ENCODE measurements at places on chromosomes 7 and 10.

- DNase-seq = no peak
These were observed 25.5 kb upstream of the VPS41 start for GRCh38 chr7:38934536-38934935.

DNA sequence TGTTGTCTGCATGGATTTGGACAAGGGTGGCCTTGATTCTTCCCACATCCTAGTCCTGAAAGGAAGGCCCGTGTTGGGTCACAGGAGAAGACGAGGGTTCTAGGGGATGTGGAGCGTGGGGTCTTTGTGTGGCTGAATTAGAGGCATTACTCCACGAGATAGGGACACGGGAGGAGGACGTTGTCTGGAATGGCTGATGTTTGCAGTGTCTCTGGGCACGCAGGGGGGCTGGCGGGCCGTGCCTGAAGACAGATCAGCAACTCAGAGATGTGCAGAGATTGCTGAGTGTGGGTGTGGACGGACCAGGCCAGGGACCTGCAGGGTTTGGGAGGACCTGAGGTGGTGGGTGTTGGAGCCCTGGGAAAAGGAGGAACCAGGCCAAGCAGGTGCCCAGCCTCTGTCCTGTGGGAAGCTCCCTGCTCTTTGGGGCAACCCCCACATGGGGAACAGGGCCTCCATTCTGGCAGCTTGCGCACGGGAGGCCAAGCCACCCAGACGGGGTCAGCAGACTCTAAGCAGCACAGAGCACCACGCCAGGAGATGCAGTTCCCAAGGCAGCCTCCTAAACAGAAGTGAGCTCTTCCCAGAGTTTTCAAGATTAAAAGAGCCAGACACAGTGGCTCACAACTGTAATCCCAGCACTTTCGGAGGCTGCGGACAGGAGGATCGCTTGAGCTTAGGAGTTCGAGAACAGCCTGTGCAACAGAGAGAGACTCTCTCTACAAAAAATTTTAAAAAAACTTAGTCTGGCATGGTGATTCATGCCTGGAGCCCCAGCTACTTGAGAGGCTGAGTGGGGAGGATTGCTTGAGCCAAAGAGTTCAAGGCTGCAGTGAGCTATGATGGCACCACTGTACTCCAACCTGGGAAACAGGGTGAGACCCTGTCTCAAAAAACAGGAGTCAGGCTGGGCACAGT is 71.0 kb upstream of the GTF2I start:
- DNase-seq = no peak

- no peak for DNase-seq
These were observed 117.3 kb downstream of the BMPER start for GRCh38 chr7:34022626-34023025.

- DNase-seq = no peak
These were observed 60.4 kb upstream of the KCNIP2 start for GRCh38 chr10:101903827-101904550.

DNA sequence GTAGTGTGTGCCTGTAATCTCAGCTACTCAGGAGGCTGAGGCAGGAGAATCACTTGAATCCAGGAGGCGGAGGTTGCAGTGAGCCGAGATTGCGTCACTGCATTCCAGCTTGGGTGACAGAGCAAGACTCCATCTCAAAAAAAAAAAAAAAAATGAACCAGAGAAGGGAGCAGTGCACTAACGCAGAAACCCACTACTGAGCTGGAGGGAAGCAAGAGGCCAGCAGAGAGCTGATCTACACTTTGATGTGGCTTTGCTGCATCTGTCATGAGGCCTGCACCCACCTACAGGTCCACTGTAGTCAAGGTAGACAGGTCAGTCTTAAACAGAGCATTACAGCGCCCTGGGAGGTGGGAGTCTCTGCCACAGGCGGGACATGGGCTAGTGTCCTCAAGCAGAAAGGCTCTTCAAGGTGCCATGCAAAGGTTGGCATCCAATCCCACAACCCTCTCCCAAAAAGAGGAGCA is 30.0 kb downstream of the MAT1A start:
- no peak for DNase-seq

GRCh38 chr7:26103596-26103995 is 48.4 kb upstream of the NFE2L3 start:
- no peak for DNase-seq

DNA sequence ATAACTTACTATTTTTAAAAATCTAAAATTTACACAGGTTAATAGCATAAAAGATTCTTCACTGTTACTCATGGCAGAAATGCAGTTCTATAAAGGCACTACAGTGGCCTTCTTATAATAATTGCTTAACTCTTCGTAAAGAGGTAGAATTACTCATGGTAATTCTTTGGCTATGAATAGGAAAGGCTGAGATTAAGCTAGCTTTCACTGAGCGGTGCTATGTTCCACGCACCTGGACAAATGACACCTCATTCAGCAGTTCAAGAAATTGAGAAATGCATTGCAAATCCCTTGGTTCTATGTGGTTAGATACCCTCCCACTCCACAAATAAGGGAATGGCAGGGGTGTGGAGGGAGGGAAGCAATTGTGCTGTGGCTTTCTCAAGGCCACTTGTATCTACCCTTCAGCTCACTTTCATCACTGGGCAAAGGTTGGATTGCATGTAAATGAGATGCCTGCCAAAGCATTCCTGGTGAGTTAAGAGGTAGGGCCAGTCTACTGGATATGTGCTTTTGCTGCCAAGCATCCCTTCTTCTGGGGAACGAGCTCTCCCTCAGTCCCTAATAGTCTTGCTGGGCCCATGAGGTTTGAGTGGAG is 210.9 kb downstream of the TEX36 start:
- no peak for DNase-seq

- no peak for DNase-seq
These were observed 676 bp upstream of the HTR7 start for GRCh38 chr10:90858461-90858968.

DNA sequence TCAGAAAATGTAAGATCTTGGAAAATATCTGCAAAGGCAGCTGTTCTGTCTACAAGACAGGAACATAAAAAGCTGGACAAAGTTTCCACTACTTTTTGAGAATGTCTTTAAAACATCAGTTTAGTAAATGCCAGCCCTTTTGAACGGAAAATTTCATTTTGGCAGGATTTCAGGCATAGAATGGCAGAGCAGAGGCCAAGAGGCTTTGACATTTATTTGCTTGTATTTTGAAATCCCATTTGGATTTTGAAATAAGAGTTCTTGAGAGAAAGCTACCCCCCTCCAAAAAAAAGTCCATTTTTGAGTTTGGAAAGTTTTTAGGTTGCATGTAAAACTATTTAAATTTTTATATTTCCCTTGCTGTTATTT is 3.1 kb upstream of the ETV1 start:
- no peak for DNase-seq

GRCh38 chr10:12834116-12834665 is 167.3 kb downstream of the CCDC3 start:
- no peak for DNase-seq

GRCh38 chr10:23202779-23203178 is 10.7 kb downstream of the PTF1A start:
- no peak for DNase-seq

- DNase-seq = no peak
These were observed 15.5 kb upstream of the STEAP4 start for GRCh38 chr7:88322151-88322550.

DNA sequence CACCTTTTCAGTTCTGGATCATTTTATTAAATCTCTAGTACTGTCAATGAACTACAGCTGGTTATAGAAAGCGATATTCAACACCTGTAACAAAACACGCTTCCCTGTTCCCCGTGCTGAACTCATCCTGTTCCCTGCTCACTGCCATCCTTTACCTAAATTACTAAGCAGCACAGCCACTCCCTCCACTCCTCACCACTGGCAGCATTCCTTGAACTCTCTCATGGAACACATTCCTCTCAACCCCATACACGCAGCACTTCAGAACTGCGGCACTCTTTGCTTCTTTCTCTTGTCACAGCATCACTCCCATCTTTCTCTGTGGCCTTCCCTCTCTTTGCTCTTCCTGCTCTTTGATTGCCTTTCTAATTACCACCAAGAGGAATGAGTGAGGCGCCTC is 27.4 kb downstream of the RELN start:
- no peak for DNase-seq

DNA sequence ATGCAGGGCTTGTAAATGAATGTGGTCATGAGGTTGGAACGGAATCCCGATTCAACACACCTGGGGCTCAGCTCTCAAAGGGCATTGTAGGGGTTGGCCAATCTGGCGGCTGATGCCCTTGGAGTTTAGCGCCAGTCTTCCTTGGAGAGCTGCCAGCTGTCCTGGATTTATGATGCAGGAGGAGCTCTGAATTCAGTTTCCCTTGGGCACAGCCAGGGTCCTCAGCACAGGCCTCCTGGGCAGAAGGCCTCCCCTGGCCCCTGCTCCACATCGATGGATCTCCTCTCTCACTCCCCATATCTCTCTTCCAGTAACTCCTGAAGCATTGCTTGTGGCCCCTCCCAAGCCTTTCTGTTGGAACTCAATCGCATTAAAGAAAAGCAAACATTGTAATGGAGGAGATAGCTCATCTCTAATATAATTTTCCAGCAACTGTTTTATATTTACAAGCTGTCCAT is 985 bp upstream of the CYTH3 start:
- DNase-seq = peak; percentile 40

GRCh38 chr7:131501422-131501821 is 55.0 kb downstream of the PODXL start:
- DNase-seq = no peak

DNA sequence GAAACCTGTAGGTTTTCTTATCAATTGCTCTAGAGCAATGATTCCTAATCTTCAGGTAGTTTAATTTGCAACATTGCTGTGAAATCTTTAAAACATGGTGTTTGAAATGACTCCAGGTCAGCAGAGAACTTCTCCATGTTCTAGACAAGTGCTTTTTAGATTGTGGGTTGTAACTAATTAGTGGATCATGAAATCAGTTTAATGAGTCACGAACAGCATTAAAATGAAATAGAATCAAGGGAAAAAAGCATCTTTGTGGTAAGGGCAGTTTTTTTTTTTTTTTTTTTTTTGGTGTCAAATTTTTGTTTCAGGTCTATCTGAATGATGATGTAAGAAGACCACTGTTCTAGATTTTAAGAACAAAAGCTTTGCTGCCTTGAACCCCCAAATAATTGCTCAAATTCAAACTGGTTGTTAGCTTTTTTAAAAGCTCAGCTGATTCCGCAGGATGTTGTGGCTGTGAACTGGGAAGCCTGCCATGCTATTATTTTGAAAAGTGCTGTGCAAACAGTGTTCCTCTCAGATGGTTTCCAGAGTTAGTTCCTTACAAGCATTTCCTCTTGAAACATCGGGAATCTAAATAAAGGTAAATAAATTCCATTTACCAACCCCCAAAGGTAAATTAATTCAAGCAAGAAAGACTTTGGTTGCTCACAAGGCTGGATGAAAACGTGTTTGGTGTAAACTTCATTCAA is 13.1 kb upstream of the PDK4 start:
- peak; percentile 71 for DNase-seq
